ENCODE measurements at places on chromosomes 1 and 21.

GRCh38 chr21:33642896-33643657 is 776 bp downstream of the ITSN1 start:
- no peak for DNase-seq

GRCh38 chr21:27202301-27202700 is 235.4 kb upstream of the ADAMTS5 start:
- DNase-seq: no peak

- no peak for DNase-seq
These were observed 27.1 kb upstream of the KCTD3 start for GRCh38 chr1:215539803-215540570.

DNA sequence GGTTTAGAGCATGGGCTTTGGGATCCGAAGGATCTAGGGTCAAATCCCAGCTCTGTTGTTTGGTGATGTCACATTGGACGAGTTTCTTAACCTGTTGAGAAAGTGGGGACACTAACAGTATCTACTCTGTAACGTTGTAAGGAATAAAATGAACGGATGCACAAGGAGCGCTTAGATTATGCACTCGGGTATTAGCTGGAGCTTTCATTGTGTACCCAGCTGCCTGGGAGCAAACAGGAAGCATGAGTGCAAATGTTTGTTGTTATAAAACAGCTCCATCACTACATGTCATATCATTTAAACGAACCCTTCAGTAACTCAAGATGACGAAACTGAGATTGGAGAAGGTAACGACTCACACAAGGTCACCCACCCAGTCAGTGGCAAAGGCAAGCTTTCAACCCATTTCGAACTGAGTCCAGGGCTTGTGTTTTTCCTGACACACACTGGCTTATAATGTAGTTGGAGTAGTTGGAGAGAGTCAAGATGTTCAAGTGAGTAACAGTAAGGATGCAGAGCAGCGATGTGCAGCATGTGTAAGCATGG is 16.2 kb upstream of the SLC6A17 start:
- DNase-seq: no peak

- DNase-seq: no peak
These were observed 9.1 kb upstream of the IER5 start for GRCh38 chr1:181079382-181079781.

DNA sequence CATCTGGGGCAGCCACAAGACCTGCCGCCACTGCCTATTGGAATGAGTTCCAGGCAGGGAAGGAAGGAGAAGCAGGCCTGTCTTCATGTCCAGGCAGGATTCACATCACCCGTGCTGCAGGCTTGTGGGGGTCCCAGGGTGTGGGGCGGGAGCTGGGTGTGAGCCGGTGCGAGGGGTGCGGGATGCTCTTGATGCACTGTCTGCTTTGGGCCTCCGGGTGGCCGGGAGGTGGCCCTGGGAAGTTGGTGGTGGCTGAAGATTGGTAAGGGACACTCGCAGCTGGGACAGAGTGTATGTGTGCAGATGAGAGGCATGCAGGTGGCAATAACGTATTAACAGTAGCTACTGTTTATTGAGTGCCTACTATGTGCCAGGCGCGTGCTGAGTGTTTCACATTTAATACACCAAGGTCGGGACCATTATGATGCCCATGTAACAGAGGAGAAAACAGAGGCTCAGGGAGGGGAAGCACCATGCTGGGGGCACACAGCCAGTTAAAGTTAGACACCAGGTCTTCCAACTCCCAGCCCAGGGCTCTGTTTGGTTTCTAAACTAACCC is 3.3 kb downstream of the CROCC start:
- no peak for DNase-seq

GRCh38 chr1:19209439-19209989 is 552 bp downstream of the UBR4 start:
- DNase-seq: no peak

DNA sequence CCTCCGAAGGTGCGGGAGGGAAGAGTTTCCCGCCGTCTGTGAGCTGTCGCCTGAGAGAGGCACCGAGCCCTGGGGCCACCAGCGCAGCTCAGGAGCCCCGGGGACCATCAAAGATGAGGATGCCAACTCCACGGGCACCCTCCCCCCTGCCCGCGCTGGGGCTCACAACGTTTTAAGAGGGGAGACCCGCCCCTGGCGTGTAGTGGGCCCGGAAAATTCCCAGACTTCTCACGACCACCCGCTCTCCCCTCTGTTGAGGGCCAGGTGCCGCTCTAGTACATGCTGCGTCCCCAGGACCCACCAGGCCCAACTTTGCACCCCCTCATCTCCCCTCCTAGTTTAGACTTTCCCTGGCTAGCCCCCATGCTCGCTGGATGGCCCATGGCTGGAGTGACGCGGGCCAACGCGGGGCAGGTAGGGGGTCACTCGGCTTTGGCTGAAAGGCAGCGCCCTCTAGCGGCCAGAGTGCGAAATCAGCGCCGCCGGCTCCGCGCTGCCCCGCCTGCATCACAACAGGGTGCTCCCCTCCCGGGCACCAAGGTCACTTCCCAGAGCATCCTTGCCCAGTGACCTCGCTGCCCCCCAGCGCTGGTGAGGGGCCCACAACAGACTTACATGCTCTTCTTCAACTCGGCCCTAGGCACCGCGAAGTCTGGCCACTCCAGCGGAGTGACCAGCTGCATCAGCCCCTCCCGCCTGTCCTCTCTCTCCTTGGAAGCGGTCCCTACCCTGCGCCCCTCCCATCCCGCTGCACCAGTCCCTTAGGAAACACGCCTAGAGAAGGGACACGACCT is 1.8 kb downstream of the CD160 start:
- DNase-seq: peak; percentile 53

DNA sequence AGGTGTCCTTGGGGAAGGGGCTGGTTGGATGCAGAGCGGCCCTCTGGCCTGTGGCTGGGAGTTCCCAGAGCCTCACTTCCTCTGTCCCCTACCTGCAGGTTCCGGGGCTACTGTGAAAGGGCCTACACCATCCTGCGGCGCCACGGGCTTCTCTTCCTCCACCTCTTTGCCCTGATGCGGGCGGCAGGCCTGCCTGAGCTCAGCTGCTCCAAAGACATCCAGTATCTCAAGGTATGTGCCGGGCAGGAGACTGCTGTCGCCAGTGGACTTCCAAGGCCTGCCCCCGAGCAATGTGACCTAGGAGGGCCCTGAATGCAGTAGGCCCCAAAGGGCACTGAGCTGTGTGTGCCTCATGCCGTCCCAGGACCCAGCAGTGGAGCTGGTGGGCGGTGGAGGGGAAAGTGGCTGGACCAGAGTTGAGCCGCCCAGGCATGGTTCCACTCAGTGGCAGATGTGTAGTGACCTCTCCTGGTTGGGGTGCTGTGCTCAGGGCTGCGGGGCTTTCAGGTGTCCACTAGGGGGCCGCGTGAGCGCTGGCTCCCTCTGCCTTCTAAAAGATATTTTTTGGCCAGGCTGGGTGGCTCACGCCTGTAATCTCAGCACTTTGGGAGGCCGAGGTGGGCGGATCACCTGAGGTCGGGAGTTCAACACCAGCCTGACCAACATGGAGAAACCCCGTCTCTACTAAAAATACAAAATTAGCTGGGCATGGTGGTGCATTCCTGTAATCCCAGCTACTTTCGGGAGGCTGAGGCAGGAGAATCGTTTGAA is 73.4 kb downstream of the PIK3CD start:
- no peak for DNase-seq

- no peak for DNase-seq
These were observed 19.0 kb downstream of the MRPS6 start for GRCh38 chr21:34092262-34092921.

GRCh38 chr1:33176887-33177286 is 5.0 kb downstream of the TRIM62 start:
- no peak for DNase-seq

DNA sequence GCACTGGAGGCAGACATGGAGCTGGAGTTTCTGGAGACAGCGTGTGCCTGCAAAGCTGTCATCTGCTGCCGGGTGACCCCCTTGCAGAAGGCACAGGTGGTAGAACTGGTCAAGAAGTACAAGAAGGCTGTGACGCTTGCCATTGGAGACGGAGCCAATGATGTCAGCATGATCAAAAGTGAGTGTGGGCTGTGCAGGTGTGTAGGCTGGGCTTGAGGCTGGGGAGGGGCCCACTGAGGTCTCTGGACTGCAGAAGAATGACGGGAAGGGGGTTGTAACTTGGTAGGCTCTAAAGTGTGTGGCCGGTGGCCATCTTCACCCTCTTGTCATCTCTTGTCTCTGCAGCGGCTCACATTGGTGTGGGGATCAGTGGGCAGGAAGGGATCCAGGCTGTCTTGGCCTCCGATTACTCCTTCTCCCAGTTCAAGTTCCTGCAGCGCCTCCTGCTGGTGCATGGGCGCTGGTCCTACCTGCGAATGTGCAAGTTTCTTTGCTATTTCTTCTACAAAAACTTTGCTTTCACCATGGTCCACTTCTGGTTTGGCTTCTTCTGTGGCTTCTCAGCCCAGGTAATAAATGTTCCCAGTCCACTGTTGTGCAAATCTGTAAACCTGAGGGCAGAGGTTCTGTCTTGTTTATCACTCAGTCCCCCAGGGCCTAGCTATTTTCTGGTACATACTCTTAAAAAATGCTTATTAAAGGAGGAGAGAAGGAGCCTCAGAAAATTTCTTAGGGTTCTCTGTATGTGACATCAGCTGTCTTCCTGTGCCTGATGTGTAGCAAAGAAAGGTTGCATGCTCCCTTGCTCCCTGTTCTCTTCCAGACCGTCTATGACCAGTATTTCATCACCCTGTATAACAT is 19.9 kb downstream of the ATP8B2 start:
- no peak for DNase-seq

DNA sequence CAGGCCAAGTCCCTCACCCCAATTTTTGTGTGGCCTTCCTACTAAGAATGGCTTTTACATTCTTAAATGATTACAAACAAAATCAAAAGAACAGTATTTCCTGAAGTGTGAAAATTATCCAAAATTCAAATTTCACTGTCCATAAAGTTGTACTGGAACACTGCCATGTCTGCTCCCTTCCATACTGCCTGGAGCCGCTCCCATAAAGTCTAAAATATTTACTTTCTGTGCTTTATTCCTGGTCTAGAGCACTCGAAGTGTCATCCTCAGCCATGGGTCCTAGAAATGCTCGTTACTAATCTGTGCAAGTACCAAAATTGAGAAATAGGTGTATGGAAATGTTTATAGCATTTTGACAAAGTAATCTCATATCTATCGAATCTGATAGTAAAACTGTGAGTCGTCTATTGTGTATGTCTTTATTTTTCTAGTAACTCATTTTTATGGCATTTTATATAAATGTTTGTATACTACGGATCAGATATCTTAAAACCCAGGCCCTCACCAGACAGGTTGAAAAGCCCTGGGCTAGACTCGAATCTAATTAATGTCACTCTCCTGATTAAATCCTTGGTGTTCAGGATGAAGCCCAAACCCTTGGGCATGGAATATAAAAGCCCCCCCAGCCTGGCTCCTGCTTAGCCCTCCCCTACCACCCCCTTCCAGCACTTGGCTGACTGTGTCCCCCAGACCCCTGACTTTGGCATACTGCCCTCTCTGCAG is 4.9 kb downstream of the LBR start:
- no peak for DNase-seq

DNA sequence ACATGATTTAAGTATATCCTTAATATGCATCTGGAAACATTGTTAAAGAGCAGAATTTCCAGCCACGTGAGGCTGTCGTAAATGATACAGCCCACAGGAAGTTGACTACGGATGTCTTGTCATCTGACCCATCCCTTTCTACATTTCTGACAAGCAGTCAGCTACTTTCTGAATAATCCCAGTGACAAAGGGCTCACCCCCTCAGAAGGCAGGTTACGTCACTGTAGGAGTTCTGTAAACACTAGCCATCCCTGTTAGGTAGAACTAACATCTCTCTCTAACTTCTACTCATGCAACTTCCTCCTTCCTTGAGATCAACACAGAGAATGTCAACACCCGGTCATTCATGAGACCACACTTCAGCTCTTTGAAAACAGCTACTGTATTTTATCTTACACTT is 259.2 kb downstream of the GREM2 start:
- no peak for DNase-seq

DNA sequence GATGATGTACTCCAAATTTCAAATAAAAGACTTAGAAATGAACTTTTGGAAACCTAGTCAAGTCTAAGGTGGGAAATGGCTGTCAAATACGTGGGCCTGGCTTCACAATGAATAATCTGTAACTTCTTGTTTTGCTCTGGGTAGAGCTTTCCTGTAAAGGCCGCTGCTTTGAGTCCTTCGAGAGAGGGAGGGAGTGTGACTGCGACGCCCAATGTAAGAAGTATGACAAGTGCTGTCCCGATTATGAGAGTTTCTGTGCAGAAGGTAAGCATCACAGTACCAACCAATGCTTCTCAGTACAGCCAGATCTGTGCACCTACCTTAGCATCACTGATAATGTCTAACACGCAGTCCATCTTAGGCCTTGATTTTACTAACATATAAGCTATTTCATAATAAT is 73.6 kb downstream of the TPR start:
- DNase-seq: no peak

GRCh38 chr1:64228167-64228957 is 24.9 kb downstream of the UBE2U start:
- no peak for DNase-seq

GRCh38 chr1:242525360-242525722 is 844 bp upstream of the PLD5 start:
- DNase-seq: no peak

- DNase-seq: no peak
These were observed 87.7 kb downstream of the ST6GALNAC3 start for GRCh38 chr1:76162254-76162653.

DNA sequence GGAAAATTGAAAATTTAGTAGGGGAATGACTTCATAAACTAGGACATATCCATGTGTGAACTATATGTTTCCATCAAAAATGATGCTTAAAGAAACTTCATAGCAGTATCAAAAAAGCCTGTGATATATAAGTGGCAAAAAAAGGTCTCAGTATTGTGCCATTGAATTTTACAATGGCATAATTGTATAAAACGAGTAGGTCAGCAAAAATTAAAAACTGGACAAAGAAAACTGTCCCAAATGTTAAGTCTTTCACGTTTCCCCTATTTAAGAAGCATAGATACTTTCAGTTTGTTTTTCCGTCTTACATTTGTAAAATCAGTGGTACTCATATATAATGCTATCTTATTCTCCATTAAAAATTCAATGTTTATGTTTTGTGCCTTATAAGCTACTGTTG is 43.2 kb downstream of the LRRC8B start:
- DNase-seq: no peak

GRCh38 chr21:31087639-31088473 is 49.6 kb upstream of the KRTAP19-8 start:
- no peak for DNase-seq

GRCh38 chr1:108583757-108584427 is 24.0 kb downstream of the EEIG2 start:
- DNase-seq: no peak

- no peak for DNase-seq
These were observed 11.7 kb downstream of the C1orf216 start for GRCh38 chr1:35706846-35707600.

- no peak for DNase-seq
These were observed 404 bp upstream of the CPLANE2 start for GRCh38 chr1:16237343-16237830.

- no peak for DNase-seq
These were observed 4.7 kb downstream of the RGS8 start for GRCh38 chr1:182679684-182680083.

GRCh38 chr1:88549536-88549935 is 134.5 kb upstream of the PKN2 start:
- DNase-seq: no peak

GRCh38 chr1:202193614-202194327 is at the start of gene LGR6:
Gene LGR6 (plus strand): TSS chr1:202193799. CDS start chr1:202193990, 191 bp downstream.
- DNase-seq: no peak

- DNase-seq: no peak
These were observed 84.6 kb upstream of the SSX2IP start for GRCh38 chr1:84774669-84775534.

GRCh38 chr1:65341381-65341780 is 32.0 kb downstream of the DNAJC6 start:
- DNase-seq: no peak

- no peak for DNase-seq
These were observed 50.6 kb upstream of the HP1BP3 start for GRCh38 chr1:20837554-20838192.
